ENCODE measurements at places on chromosomes 3 and 15. TPM values are rescaled to one million over a fixed set of nuclear protein-coding genes. Genes with fewer than 3 reads are reported as not detected.

DNA sequence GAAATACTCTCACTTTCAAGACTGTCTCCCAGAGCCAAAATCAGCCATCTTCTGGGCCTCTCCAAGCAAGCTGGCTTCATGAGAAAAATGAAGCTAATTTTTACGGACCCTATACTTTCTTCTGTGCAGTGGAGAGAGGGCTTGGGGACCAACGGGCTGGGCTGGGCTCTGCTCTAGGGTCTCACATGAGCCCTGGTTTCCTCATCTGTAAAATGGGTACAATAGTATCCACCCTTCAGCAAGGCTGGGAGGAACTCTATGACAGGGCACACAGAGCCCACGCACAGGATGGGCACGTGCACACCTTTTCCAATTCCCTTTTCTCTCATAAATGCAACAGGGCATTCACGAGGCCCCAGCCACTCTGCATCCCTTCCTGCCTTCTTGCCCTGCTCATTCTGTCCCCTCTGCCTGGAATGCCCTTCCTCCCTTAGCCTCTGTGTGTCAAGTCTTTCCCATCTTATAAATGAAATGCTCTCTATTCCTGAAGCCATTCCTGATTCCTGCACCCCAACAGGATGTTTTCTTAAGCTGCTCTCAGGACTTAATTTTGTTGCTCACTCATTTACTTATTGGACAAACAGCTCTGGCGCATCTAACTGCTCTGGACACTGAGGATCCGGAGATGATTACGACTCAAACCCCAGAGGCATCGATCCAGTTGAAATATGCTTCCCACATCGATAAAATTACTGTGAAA lies 32.9 kb upstream of the SEC13 start:
- DNase-seq: no peak

DNA sequence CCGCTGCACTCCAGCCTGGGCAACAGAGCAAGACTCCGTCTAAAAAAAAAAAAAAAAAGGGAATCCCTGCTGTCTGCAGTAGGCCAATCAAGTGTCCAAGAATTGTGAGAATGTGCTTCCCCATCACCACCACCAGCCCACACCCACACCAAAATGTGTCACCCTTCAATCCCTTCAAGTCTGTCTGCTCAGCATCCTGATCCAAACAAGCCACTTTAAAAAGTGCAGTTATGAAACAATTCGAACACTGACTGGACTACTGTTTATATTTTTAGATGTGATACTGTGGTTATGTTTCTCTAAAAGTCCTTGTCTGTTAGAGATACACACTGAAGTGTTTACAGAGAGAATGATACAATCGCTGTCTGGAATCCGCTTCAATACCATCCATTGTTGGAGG lies 78.1 kb upstream of the CGNL1 start:
- DNase-seq: peak; percentile 18

DNA sequence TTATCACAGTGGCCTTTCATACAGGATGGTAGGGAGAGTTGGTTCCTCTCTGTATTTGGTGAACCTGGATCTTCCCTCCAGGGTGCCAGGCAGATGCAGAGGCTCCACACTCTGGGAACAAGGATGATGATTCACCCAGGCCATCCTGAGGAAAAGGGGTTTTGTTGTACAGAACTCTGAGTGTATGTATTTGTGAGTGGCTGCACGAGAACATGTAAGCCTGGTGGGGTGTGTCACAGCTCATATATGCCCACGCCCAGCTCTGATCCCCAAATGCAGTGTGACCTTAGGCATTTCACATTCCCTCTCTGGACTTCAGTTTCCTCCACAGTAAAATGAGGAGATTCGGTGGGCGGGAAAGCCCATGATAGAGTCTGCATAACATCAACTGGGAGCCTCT lies 11.6 kb upstream of the CILP start:
- DNase-seq: no peak

DNA sequence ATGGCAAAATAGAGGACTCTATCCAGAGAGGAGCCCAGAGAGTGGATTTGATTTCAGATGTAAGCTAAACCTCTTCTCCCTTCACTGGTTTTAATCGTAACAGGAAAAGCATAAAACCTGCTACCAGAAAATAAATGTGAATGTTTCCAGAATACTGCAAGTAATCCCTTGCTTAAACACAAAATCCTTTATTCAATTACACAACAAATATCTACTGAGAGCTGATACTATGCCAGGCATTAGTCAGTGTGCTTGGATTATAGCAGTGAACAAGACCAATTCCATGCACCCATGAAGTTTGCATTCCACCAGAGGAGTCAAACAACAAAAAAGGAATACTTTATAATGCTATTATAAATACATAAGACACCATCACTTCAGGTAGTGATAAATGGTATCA lies 15.1 kb downstream of the AVEN start:
- no peak for DNase-seq

DNA sequence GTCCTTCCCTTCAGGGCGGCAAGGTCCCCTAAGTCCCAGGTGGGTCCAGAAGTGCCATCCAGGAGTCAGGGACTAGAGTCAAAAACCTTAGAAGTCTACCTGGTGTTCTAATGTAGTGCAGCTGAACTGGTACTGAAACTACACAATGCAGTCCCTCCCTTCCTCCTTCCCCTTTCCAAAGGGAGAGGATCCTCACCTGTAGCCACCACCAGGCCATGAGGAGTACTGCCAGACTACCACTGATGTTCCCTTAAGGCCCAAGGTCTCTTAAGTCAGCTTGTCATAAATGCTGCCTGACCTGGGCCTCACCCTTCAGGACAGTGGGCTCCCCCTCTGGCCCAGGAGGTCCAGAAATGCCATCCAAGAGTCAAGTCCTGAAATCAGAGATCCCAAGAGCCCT lies 98.9 kb downstream of the ULK4 start:
- DNase-seq: no peak

The CATSPER2 gene
- total RNA-seq: 0.60 TPM

DNA sequence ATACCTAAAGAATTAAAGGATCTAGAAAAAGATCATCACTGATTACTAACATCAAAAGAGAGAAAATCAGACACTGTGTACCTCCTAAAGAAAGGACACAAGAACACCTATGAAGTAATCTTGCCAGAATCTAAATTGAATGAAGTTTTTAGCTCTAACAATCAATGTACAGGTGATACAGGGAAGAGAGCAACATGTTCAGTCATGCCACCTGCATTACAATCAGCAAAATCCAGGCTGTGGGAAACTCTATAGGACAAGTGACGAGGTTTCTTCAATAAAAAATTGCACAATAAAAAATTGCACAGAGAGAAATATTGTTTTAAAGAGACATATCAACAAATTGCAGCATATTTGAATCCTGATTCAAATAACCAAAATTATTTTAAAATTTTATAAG lies 93.3 kb downstream of the SEMA5B start:
- no peak for DNase-seq

DNA sequence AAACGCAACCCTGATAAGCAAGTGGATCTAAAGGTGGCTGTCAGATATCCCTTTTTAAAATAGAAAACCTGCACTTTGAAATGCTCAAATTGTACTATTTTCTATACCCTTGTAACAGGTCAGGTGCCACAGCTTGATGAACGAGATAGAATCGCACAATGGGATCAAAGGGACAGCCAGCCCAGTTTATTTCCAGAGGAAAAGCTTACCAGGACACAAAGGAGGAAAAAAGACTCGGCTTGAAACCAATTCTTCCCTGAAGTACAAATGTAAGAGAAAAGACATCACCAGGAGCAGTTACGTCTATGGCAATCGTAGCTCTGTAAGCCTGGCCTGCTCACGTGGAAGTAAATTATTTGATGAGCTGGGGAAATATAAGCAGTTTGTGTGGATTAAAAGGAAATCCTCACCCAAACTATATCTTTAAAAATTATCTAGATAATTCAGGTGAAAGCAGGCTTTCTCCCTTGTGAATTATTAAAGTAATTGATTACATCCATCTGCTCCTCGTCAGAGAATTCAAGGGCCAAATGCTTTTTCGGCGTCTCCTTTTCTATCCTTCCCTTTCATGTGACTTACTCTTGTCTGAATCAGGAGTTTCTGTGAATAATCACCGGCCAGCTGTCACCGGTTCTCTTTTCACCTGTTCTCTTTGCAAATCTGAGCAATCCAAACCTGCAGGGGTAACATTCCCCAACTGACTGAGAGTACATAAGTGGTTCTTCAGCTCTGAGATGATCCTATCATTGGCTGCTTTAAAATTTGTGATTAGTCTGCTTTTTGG lies 339.2 kb upstream of the ONECUT1 start:
- DNase-seq: no peak

- no peak for DNase-seq
Measured at GRCh38 chr15:55220606-55221005, 23.9 kb upstream of the RSL24D1 start.

The MEGF11 gene
- not detected for total RNA-seq

The CLDN18 gene
- total RNA-seq: not detected

The SCN5A gene
- total RNA-seq: 0.59 TPM

- no peak for DNase-seq
Measured at GRCh38 chr3:106092792-106093191, 224.0 kb upstream of the CBLB start.
